ENCODE measurements at places on chromosomes 2 and 18.

DNA sequence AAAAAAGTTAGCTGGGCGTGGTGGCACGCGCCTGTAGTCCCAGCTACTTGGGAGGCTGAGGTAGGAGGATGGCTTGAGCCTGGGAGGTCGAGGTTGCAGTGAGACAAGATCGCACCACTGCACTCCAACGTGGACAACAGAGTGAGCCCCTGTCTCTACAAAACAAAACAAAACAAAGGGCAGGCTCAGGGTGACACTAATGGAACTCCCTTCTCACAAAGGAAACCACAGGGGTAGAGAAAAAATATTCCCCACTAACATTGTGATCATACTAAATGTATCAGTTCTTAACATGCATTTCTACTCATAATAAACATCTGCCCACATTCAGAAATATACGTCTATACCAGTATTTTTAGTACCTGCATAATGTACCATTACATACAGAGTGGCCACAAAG, 21.1 kb downstream of the STAM2 start:
- no peak for DNase-seq

- DNase-seq = no peak
Measured at GRCh38 chr2:64463781-64464180, 9.8 kb downstream of the LGALSL start.

GRCh38 chr2:225411452-225411851, 11.9 kb downstream of the NYAP2 start:
- DNase-seq = no peak

GRCh38 chr2:189540551-189540950, 40.0 kb downstream of the SLC40A1 start:
- DNase-seq = no peak

GRCh38 chr18:31996007-31996406, 22.6 kb upstream of the RNF125 start:
- DNase-seq = no peak

GRCh38 chr2:120012363-120012762, 514 bp upstream of the EPB41L5 start:
- DNase-seq = no peak

GRCh38 chr2:10258726-10259125, 44.0 kb upstream of the HPCAL1 start:
- no peak for DNase-seq

GRCh38 chr2:236400594-236401360, 136.6 kb upstream of the ASB18 start:
- DNase-seq = no peak

GRCh38 chr2:71630454-71631328, 177.3 kb downstream of the DYSF start:
- no peak for DNase-seq

DNA sequence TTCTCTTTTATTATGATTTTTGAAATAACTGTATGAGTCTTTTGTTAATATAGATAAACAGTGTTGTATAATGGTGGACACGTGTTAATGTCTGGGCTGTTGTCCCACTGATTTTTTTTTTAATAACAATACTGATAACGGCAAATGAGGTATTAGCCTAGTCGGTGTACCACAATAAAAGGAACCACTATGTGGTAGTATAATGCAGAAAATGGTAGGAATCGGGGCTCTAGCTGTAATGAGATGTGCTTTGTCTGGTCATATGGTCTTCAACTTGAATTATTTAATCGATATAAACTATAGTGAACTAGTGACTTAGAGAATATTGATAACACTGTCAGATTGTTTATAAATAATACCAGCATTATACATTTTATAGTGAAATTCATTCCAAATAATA, 517.9 kb upstream of the SPHKAP start:
- no peak for DNase-seq

DNA sequence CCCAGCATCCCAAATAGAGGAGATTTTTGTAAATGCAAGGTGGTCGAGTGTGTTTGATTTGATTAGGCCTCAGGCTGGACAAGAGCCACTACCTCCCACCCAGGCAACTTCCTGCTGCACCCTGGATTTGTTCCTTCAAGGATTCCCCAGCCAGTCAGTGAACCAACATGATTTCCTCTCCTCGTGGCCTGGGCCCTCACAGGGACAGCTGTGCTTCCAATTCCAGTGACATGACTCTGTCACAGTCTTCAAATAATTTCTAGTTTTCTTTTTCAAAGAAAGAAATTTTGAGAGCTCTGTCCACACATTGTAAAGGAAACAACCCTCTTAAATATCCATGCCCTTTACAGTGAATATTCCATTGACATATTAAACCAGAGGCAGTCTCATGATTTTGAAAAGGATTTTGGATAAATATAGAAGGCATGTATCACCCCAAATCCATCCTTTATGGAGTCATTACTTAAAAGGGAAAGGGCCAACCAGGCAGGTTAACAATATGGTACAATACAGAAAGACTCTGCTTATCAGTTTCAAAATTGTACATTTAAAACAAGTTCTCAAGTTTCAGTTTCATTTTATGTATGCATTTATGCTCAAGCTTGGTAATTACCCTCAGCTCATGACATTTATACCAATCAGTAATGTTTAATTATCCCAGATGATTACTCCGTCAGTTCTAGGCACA, 121.3 kb upstream of the FOSL2 start:
- no peak for DNase-seq

DNA sequence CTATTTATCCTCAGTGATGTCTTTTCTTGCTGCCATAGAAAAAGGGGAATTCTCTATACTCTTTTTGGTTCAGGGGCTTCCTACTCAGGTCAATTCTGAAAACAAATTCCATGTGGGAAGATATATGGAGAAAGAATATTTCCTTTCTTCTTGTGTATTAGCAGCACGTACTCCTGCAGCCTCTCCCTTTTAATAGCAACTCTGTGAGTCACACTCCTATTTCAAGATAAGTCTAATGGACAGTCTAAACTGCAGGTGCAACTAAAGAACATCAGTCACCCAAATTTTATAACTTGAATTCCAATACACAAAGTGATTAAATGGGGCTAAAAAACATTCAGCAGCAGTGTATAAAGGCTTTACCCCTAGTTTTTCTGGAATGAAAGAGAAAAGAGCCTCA, 942.2 kb downstream of the CNTNAP5 start:
- no peak for DNase-seq

DNA sequence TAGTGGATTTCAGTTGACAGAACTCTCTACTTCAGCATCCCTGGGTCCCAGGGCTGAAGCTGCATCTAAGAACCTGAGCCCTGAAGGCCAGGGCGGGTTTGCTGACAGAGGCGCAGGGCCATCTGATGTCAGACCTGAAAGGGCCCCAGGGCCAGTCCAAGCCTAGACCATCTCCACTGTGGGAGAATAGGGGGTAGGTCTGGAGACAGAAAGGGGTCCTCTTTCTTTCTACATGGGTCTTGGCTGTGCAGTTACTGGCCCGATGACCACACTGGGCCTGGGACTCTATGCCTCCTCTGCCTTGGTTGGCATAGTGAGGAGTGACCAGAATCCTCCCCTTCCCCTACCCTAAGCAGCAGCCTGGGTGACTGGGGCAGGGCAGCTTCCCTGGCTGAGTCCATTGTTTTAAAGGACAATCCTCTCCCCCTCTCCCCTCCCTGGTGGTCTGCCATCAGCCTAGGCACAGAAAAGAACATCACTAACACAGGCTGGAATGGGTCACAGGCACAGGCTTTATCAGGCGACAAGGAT, 34.5 kb downstream of the HS1BP3 start:
- DNase-seq = no peak

GRCh38 chr2:17605696-17606095, 65.2 kb downstream of the VSNL1 start:
- no peak for DNase-seq

GRCh38 chr18:2656237-2656980, 883 bp downstream of the SMCHD1 start:
- peak; percentile 57 for DNase-seq

DNA sequence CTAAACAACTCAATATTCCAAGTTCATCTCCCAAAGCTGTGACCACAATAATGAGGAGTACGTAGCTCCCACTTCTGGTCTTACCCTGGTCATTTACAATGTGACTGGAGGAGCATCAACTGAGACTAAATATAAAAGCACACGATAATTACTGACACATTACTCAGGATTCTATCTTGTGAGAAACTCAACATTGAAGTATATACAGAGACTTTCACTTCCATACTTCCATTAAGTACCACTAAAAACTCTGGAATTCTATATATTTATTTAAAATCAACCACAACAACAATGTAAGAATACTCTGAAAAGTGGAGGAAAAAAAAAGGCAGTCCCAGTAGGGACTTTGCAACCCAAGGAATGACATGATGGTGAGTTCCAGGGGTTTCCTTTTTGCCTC, 61.4 kb downstream of the XDH start:
- no peak for DNase-seq

DNA sequence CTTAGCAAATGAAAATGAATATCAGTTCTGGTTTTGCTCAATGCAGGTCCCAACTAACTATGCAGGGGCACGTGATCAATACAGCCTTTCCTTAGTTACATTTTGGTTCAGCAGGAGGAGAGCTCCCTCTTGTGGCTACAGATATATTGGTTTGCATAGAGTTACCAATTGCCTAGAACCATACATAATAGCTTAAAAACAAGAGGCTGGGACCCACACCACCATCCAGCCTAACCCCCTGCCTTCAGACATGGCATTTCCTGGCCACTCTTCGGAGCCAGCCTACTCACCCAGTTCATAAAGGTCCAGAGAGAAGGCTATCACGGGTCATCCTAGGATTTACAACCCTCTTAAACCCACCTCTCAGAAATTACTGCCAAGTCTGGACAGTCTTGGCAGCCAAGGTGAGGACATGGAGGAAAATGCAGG, 10.5 kb downstream of the CCDC93 start:
- DNase-seq = peak; percentile 50

DNA sequence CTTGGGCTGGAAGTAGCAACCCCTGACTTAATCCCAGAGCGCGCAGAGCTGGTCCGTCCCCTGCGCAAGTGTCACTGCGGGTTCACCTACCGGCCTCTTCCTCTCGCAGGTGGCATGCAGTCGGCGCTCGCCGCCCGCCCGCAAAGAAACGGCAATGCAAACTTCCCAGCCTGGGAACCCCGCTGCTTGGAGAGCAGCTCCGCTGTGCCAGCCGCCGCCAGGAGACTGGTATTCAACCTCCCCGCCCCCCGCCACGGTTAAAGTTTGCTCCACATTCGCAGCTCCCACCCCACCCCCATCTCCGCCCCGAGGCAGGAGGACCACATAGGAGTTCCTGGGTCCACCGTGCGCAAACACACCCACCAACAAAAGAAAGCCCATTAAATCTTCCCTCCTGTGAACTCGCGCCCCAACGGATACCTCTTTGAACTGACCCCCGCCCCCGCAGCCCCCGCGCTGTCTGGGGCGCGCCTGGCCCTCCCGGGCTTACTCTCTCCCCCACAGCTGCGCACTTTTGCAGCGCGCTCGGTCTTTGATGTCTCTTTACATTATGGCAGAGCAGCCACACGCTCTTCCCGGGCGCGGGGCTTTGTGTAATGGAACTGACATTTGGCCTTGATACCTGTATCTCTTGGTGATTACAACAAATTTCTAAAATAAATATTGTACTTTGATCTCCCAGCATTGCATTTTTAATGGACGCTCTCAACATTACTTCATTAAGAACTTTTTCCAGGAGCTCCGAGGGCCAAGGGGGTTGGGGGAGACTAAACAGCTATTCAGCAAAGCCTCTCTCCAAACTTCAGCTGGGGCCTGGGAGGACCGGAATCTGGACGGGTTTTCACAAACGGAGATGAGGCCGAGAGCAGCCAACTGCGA, 3.1 kb upstream of the SP5 start:
- peak; percentile 26 for DNase-seq

GRCh38 chr18:13562494-13563029, 163.8 kb downstream of the FAM210A start:
- peak; percentile 33 for DNase-seq

DNA sequence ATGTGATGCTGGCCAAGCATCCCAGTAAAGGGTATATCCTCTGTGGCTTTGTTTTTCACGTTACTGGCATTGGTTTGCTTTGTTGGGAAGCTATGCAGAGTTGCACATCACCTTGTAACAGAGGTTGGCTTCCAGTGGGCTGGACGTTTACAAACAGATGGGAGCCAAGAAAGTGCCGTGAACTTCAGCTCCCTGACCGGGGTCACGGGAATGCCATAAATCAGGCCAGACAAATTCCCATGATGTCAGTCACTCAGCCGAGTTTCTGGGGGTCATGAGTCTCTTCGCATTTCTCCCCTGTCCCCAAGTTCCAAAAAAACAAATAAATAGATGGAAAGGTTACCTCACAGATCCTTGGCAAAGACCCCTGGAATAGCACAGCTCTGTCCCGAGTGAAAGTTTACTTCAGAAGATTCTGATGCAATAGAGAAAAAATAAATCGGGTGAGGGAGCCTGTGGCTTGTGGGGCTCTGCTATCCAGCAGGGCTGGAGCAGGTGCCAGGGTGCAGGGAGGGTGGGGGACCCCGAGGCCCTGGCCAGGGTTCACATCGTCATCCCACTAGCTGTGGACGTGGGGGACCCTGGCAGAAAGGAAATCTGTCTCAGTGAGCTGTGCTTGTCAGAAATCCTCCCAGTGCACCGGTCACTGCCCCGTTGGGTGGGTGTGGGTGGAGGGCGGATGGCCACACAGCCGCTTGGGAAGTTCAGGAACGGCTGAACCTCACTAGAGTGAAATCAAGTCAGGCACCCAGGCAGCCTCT, 27.8 kb downstream of the TWIST2 start:
- DNase-seq = no peak

GRCh38 chr2:26701596-26701995, 9.1 kb downstream of the KCNK3 start:
- DNase-seq = no peak

DNA sequence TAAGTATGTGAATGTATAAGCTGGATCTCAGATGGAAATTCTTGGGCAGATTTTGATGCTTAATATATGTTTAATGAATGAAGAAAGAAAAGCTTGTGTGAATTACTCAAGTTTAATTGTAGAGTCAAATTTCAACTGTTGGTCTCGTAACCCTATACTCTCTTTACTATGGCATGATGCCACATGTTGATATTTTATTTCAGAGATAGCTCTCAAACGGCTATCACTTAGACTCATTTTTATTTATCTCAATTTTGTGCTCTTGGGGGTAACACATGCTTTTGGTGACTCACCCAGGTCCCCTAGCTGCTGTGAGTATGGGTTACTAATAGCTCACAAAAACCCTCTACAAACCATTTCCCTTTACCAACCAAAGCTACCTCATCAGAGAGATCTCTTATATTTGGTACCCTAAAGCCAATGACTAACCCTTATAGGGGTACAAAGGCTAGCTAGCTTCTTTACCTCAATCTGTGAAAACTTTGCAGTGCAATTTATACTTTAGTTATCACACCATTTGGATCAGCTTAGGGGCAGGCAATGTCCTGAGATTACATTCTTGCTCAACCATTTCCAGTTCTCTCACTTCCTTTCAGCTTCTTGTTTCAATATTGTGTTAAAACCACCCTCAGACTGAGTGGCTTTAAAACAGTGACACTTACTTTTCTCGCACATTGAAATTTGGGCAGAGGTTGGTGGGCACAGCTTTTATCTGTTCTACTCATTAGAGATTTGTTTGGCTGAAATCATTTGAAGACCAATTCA, 240.3 kb downstream of the CDH7 start:
- DNase-seq = no peak
